Fibroblast of villous mesenchyme (primary cell): ENCODE measurements at places on chromosomes 5 and 9.
A peak's percentile ranks its signal among the peaks of the same experiment; 100 is the strongest.

GRCh38 chr9:23258569-23258968 lies 567.5 kb downstream of the ELAVL2 start:
- DNase-seq = no peak

DNA sequence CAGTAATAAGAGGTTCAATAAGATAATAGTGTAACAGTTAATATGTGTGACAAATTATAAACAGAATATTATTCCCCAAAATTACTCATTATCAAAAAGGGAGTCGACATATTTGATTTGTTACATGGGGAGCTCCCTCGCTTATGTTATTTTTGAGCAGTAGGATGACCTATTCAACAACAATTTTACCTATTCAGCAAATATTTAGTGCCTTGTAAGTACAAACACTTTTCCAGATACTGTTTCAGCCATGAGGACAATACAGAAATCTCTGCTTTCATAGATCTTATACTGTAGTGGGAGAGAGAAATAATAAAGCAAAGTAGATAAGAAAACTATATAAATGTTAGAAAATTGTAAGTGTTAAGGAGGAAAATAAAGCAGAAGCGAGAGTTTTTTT lies 1342.8 kb upstream of the WWC1 start:
- DNase-seq = no peak

GRCh38 chr9:87854580-87854955 lies 28.1 kb upstream of the SPATA31E1 start:
- DNase-seq = no peak

- no peak for DNase-seq
These were observed 95.6 kb downstream of the GNAQ start for GRCh38 chr9:77935974-77936373.

- no peak for DNase-seq
These were observed 49.0 kb upstream of the ABL1 start for GRCh38 chr9:130785940-130786508.

GRCh38 chr5:68531970-68532369 lies 316.4 kb downstream of the PIK3R1 start:
- DNase-seq = no peak

DNA sequence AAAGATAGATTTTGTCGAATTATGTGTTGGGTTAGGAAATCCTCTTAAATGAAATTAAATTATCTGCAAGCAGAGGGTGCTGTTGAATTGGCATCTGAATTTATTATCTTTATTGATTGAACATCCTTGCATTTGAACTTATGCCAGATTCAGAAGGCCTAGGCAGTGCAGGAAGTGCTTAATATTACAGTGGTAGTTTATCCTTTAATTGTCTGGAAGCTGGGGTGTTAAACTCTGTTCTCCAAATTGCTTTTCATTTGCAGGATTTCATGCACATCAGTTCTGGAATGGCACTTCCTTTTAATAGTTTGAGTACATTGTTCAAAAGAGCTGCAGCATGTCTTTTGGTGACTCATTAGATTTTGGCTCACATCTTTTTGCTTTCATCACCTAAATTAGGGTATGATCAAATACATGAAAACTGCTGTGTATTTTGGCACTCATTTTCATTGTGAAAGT lies 186.3 kb downstream of the KDM4C start:
- peak; percentile 65 for DNase-seq

DNA sequence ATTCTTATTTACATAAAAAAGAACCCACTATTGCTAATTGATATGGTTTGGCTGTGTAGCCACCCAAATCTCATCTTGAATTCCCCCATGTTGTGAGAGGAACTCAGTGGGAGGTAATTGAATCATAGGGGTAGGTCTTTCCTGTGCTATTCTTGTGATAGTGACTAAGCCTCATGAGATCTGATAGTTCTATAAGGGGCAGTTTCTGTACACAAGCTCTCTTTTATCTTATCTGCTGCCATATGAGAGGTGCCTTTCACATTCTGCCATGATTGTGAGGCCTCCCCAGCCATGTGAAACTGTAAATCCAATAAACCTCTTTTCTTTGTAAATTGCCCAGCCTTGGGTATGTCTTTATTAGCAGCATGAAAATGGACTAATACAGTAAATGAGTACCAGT lies 58.2 kb upstream of the PRR16 start:
- DNase-seq = peak; percentile 59

DNA sequence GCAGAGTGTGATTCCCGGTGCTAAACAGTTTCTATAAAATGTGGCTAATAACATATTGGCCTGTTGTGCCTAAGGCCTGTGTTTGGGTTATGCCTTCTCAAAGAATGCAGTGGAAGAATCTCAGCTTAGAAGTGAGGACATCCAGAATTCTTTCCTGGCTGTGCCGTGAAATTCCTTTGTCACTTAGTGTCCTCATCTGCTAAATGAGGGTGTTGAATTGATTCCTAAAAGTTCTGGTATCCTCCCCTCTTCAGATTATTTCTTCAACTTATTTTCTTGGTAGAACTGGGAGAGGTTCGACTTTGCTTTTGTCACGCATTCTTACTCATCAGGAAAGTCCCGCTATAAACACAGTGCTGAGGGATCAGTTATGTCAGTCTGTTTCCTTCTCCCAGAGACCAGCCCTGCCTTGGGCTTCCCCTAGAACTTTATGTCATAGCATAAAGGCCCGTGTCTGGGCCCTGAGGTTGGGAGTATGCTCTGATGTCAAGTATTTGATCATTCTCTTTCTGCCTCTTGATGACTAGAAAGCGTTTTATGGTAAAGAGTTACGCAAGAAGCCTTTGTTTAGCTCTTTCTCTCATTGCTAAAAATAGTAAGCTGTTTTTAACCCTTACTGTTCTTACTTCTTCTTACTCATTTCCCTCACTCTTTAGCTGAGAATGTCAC lies 29.5 kb downstream of the MTAP start:
- DNase-seq = peak; percentile 90

DNA sequence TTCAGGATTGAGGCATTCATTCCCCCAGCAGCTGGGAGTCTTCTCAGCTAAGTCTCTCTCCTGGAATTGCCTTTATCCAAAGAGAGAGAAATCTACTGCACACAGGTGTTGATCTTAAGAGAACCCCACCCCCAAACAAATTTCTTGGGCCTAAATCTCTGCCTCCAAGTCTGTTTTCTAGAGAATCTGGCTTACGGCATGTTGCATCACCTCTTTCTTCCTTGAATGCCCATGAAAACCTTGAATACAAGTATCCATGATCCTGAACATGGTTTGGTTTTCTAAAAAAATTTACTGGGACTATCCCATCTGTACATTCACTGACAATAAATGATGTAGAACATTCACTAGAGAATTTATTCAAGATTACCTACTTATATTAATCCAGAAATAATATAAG lies 401.6 kb downstream of the PDE4D start:
- peak; percentile 28 for DNase-seq

DNA sequence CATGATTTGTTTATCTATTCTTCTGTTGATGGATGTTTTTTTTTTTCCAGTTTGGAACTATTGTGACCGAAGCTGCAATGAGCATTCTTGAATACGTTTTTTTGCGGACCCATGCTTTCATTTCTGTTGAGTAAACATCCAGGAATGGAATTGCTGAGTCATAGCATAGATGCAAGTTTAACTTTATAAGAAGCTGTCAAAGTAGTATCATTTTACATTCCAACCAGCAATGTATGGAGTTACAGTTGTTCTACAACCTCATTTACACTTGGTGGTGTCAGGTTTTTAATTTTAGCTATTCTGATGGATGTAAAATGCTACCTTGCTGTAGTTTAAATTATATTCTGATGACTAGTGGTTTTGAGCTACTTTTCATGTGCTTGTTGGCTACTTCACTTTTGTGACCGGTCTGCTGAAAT lies 49.0 kb downstream of the NPR3 start:
- DNase-seq = peak; percentile 86

GRCh38 chr5:149429839-149430721 lies 51.0 kb upstream of the IL17B start:
- DNase-seq = peak; percentile 95

GRCh38 chr5:93307557-93307956 lies 273.5 kb downstream of the NR2F1-AS1 start:
- DNase-seq = peak; percentile 20
